ENCODE measurements at places on chromosomes 11 and 22.
A peak's percentile ranks its signal among the peaks of the same experiment; 100 is the strongest.

DNA sequence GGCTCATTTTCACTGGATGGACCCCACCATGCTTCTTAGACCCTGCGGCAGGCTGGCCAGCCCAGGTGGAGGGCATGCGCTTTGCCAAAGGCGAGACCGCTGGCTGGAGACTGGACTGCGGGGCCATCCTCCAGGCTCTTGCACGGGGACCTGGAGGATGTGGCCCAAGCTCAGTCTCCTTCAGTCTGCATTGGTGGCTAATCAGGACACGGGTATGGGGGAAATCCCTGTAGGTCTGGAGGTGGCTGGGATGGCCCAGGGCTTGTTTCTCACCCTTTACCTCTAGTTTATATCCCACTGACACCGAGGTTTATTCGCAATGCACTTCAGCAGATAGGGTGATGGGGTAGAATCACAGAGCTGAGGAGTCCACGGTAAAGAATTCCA, 45.0 kb downstream of the BCR start:
- no peak for DNase-seq

DNA sequence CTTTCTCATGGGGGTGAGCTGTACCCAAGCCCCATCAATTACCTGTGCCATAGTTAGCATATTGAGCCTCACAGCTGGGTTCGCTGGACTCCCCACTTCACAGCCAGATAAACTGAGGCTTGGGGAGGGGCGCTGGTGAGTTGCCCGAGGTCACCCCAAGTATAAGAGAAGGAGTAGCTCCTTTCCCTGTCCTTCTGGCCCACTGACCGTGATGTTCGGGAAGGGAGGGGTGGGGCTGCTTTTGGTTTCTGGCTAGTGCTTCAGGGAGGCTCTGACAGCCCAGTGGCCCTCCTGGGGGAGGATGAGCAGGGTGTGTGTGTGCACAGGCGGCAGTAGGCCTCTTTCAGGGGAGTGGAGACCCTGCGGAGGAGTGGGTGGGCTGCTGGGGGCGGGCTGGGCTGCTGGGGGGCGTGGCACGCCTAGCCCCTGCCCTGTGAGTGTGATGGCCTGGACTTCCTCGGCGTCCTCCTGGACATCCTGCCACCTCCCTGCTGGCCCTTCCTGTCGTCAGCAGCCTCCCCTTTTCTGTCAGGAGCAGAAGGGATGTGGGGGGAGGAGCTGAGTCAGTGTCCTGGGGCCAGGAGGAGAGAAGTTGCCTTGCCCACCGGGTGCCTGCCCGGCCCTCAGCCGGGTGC, 50.3 kb downstream of the TRIOBP start:
- DNase-seq, result no peak

GRCh38 chr22:42376711-42377554, 55.3 kb downstream of the NFAM1 start:
- DNase-seq, result no peak

- no peak for DNase-seq
Measured at GRCh38 chr11:30255637-30256036, 24.8 kb downstream of the FSHB start.

DNA sequence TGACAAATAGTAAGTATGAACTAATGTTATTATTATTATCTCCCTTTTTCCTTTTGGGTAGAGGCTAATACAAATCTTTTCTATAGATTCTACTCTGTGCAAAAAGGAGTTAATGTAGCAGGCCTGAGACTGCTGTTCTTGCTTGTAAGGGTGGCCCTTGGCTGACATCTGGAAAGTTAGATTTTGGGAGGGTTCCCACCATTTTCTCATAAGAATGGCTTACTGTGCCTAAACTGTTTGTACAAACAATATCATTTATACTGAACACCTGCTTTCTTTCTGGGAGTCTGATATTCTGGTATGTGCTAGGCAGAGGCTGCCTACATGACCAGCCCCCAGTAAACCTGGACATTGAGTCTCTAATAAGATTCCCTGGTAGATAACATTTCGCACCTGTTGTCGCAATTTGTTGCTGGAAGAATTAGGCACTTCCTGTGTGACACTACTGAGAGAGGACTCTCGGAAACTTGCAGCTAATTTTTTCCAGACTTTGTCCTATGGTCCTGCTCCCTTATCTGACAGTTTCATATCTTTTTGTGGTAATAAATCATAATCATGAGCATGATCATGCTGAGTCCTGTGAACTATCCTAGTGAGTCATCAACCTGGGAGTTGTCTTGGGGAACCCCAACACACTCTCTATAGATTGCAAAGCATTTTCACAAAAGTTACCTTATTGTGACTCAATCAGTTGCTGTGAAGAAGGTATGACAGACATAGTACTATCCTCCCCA, 257.7 kb upstream of the CCDC90B start:
- DNase-seq, result no peak

DNA sequence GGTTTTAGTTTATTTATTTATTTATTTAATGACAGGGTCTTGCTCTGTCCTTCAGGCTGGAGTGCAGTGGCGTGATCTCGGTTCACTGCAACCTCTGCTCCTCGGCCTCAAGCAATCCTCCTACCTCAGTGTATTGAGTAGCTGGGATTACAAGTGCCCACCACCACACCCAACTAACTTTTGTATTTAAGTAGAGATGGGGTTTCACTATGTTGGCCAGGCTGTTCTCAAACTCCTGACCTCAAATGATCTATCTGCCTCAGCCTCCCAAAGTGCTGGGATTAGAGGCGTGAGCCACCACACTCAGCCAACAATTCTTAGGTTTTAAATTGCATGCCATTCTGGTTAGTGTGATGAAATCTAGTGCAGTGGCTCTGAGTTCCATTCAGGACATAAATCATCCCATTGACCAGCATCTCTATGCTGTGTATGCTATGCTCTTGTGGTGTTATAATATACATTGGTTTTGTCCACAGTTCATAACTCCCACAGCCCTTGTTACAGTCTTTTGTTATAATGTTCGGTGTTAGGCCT, 28.5 kb downstream of the ZNF280B start:
- DNase-seq, result no peak

DNA sequence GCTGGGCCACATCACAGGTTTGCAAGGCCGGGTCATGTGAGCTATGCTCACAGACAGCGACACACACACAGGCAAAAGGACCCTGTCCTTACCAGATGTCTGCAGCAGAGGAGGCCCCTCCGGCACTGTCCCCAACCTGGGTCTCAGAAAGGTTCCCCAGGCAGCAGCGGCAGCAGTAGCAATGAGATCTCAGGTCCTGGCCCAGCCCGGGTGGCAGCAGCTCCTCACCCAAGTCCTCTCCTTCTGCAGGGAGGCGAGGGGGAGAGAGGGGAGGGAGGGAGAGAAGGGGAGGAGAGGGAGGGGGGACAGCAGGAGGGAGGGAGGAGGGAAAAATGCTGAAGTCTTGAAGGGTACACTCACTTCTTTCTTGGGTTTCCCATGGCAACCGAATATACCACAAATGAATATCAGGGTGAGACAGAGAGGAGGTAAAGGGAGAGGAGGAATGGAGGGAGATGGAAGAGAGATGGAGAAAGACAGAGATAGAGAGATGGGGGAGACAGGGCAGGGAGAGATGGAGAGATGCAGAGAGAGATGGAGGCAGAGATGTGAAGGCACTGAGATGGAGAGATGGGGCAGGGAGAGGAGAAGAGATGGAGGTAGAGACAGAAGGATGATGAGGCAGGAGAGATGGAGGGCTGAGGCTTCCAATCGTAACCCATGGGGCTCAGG, 9.5 kb downstream of the ELFN2 start:
- no peak for DNase-seq

DNA sequence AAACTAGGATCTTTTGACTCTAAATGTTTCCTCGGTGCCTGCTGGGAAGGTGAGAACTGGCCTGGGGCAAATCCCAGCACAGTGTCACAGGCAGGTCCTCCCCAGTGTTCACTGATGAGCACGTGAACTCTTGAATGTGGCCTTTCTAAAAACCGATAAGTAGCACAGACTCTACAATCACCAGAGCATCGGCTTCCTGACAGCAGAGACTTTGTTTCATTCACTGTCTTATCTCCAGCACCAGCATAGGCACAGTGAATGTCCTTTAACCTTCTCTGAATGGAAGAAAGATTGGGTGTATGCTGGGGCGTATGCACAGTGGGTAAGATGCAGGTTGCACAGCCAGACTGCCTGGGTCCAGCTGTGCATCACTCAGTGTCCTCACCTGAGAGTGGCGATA, 59.3 kb upstream of the EIF3D start:
- no peak for DNase-seq

DNA sequence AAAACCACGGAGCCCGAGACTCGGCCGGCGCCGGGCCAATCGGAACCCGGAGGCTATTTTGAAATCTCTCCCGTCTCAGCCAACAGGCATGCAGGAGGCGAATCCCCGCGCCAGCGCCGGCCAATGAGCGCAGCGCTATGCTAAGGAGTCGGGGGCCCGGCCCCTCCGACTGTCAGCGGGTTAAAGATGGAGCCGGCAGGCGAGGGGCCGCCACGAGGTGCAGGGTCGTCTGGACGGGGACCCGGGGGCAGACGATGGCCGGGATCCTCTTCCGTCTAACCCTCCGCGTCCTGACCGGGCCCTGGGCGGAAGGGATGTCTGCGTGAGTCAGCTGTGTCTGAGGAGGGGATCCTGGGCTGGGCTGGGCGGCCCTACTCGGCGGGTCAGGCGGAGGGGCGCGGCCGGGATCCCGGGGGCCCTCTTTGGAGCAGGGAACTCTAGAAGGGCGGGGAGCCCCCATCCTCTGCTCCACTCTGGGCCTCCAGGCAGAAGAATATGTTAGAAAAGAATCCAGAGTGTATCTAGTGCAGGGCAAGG, 10.0 kb downstream of the SDF2L1 start:
- peak; percentile 49 for DNase-seq

DNA sequence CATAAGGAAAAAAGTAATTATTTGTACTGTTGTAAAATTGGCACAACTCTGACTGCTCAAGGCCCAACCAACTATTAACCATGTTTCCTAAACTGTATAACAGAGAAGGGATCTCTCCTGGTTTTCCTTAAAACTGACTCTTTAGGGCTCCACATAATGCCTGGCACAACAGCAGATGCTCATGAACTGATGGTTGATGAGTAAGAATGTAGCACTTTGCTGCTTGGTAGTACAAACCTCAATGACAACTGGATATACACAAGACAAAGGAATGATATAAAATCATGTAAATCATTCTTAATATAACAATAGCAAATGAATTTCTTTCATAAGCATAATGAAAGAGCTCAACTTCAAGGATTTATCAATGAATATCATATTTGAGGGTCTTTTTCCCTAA, 11.7 kb downstream of the MSANTD2 start:
- DNase-seq, result no peak

GRCh38 chr22:26756675-26757293, 99.4 kb downstream of the MIAT start:
- DNase-seq, result no peak

GRCh38 chr11:69748637-69749036, 26.5 kb downstream of the FGF4 start:
- no peak for DNase-seq

- DNase-seq, result no peak
Measured at GRCh38 chr11:69470301-69470700, 11.2 kb upstream of the LINC01488 start.

DNA sequence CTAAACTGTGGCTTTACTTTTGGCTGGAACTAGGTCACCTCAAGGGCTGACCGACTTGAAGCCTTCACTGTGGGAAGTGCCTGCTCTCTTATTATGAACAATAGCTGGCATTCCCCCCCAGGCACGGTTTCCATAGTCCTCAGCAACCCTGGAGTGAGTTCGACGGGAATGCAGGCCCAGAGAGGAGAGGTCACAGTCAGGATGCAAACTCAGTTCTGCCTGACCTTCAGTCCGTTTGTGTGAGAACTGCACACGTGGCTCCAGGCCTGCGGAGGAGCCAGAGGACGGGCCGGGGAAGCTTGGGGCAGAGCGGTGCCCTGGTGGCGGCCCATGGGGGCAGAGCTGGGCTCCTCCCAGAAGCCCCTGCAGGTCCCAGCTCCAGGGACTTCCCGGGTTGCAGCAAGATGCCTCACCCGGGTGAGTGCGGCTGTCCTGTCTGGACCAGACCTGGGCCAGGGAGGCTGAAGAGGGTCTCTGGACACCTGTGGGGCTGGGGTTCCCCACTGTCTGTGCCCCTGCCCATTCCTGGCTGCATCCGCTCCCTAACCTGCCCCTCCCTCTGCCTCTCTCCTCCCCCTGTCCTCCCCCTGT, 17.2 kb downstream of the SLC25A18 start:
- DNase-seq, result no peak

- no peak for DNase-seq
Measured at GRCh38 chr22:33886696-33887095, 33.6 kb downstream of the LARGE1 start.

DNA sequence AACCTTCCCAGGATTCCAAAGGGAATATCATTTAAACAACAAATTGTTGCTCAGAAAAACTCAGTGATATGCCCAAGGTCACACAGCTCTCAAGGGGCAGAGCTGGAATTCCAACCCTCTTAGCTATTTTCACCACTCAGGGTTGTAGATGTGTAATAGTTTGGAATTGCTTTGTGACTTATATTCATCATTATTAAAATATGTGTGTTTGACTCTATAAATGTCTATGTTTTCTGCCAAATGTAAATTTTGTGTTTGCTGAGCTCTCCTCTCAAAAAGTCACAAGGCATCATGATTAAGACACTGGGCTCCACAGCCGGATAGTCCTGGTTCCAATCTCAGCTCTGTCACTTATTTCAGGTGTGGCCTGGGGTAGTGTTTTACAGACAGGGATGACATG, 407.3 kb downstream of the TMEM135 start:
- no peak for DNase-seq

GRCh38 chr11:15829312-15829711, 527.0 kb downstream of the SOX6 start:
- DNase-seq, result no peak

GRCh38 chr11:106395716-106396349, 318.4 kb downstream of the AASDHPPT start:
- no peak for DNase-seq

DNA sequence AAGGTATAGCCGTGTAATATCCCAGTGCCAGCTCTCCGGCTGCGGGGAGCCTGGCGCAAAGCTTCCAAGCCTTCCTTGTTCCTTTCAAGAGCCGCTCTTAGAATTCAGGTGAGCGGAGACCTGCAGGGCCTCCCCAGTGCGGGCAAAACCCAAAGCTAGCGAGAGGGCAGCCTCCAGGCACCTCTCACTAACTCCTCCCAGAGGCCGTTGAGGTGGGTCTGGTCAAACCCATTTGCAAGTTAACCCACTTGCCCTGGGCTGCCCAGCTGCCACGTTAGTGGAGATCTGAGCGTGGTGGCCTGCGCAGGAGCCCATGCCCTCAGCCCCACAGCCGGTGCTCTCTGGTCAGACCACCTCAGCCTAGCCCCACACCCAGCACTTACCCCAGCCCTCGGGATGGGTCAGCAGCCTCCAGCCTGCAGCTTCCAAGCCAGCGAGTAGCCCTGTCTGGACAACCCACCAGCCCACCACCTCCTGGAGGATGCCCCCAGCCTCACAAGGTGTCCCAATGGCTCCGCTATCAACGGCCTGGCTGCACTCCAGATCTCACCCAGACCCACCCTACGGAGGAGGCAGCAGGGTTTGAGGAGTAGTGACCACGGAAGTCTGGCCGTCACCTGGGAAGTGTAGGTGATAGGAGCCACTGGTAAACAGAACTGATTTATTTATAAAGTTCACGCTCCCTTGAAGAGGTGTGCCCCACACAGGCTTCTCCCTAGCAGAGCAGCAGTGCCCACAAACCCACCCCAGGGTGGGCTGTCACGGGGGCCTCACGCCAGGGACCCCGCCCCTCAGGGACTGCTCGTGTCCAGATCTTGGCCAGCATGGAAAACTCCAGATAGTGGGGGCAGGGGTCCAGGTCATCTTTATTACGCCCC, 2.3 kb downstream of the ASCL2 start:
- DNase-seq, result no peak

All from non-pigmented ciliary epithelial cell (primary cell).